GM19239 (cell line): ENCODE measurements at places on chromosomes 3 and 15.
A peak's percentile ranks its signal among the peaks of the same experiment; 100 is the strongest.

GRCh38 chr3:194682694-194683310 lies 2.9 kb upstream of the FAM43A start:
- no peak for DNase-seq

DNA sequence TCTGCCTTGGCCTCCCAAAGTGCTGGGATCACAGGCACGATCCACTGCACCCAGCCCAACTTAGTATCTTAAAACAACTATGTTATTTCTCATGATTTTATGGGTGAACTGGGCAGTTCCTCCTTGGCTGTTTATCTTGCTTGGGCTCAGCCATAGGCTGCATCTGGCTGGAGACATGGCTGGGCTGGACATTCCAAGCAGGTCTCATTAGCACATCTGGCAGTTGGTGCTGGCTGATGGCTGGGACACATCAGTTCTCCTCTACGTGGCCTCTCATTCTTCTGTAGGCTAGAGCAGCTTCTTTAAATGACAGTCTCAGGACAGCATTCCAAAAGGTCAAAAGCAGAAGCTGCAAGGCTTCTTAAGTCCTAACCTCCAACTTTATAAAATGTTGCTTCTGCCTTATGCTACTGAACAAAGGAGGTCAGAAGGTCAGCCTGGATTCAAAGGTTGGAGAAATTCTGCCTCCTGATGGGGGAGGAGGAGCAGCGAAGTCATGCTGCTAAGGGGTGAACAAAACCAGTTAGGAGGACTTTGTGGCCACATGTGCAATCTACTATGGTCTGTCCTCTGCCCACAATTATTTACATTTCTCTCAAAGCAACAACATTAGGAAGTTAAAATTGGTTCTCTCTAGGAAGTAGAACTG lies 144.0 kb downstream of the AQP9 start:
- no peak for DNase-seq

DNA sequence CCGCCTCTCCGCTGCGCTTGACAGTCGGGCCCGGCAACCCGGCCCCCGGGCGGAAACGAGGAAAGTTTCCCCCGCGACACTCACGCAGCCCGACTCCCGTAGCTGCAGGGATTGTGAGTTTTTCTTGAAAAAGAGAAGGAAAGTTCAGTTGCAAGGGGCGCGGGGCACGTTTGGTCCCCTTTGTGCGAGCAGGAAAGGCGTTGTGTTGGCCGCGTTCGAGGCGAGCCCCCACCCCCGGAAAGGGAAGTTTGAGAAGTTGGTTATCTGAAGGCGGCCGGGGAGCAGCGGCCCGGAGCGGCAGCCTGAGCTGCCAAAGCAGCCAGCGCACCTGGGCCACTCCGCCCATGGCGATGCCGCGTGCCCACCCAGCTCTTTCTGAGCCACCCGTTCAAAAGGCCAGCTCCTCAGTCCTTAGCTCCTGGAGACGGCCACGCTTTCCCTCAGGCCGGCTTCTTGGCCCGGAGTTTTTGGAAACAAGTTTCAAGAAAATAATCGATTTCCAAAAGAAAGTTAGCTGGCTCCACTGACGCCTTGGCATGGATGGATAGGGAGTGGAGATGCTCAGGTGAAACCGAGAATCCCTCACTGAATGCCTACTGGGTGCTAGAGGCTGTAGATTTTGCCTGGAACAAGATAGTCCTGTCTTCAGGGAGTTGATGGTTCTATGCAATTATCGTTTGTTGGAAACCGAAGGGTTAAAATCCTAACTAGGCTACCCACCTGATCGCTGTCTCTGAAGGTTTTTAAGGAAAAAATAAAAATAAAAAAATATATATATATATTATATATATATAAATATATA lies 832 bp downstream of the TGFBR2 start:
- DNase-seq: peak; percentile 5

GRCh38 chr15:58355382-58355971 lies 76.3 kb upstream of the LIPC start:
- no peak for DNase-seq

GRCh38 chr15:60471314-60471713 lies 7.6 kb downstream of the ICE2 start:
- DNase-seq: no peak

DNA sequence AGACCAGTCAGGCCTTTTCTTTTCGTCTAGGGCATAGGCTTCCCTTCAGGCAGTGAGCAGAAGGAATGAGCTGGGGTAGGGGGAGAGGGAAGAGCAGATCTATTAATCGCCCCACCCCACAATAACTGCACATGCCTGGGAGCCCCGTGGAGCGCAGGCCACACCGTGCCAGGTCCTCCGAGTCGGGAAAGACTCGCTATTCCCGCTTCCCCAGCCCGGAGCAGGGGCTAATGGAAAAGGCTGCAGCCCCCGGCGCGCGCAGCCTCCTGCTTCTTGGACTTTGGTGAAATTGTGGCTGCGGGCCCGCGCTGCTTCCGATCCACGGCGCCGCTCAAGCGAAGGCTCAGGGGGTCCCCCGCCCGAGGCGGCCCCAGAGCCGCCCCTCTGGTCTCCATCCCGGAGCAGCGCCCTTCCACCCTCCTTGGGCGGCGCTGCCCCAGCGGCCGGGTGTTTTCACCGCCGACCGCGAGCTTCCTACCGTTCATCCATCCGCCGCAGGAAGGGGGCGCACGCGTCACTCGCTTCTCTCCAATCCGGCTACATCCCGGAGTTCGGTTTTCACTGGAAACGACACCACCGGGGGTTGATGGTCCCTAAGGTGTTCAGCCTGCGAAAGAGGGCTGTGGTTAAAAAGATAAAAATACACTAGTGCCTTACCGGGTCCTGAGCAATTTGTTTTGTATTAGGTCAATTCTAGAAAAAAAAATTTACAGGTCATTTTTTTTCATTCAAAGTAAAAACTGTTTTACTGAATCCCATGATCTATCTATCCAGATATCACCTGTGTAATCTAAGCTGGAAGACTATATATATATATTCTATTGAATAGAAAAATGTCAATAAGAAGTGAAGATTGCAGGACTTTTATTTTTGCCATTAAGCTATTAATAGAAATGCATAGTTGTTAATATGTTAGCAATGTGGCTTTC lies 4.4 kb upstream of the SYNM start:
- DNase-seq: peak; percentile 43

DNA sequence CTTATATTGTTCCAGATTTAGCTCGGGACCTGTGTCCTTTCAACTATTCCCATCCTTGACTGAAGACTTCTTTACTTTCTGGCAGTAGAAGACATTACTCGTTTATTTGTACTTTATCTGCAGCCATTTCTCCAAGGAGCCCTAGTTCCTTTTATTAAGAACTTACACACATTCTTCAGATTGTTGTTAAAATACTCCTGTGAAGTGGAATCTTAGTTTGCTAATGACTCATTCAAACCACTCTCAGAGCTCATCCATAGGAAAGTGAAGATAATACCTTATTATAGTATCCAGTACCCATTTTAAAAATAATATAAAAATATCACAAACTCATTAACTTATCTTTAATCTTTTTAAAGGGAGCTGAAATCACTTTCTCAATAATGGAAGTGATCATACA lies 63.5 kb downstream of the C3orf70 start:
- no peak for DNase-seq

DNA sequence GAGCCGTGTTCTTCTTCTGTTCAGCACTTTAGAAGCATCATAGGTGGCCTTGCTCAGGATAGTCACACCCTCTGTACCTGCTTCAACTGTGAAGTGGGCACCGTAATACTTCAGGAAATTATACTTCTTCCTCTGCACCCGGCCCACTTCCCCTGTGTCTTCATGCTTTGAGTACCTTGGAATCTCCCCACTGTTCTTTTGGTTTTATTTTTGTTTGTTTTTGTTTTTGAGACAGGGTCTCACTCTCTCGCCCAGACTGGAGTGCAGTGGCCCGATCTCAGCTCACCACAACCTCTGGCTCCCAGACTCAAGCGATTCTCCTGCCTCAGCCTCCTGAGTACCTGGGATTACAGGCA lies 1.7 kb downstream of the P2RY14 start:
- DNase-seq: no peak

- DNase-seq: no peak
Measured at GRCh38 chr3:120673116-120673515, 8.9 kb downstream of the HGD start.

DNA sequence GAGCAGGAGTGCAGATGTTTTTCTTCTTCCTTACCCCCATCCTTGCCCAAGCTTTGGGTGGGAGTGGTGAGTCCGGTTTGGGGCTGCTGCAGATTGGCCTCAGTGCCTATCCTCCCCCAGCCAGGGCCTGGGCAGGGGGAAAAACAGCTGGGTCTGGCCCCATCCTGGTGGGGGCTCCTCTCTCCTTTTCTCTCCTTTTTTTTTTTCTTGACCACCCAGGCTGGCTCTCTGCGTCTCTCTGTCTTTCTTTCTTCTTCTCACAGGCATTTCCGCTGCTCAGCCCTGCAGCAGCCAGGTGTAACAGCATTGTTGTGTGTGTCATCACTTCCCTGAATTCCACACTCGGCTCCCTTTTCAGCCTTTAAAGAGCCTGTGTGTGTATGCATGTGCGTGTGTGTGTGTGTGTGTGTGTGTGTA lies 2.0 kb downstream of the FOXL2NB start:
- no peak for DNase-seq

DNA sequence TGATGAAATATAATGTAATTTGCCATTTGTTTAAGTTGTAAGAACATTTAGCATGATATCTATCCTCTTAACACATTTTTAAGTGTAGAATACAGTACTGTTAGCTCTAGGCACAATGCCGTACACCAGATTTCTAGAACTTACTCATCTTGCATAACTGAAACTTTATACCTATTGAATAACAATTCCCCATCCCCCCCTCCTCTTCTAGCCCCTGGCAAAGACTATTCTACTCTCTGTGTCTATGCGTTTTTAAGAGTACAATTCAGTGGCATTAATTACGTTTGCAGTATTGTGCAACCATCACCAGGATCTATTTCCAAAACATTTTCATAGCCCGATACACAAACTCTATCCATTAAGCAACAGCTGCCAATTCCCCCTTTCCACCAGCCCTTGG lies 261.7 kb downstream of the PLOD2 start:
- no peak for DNase-seq

DNA sequence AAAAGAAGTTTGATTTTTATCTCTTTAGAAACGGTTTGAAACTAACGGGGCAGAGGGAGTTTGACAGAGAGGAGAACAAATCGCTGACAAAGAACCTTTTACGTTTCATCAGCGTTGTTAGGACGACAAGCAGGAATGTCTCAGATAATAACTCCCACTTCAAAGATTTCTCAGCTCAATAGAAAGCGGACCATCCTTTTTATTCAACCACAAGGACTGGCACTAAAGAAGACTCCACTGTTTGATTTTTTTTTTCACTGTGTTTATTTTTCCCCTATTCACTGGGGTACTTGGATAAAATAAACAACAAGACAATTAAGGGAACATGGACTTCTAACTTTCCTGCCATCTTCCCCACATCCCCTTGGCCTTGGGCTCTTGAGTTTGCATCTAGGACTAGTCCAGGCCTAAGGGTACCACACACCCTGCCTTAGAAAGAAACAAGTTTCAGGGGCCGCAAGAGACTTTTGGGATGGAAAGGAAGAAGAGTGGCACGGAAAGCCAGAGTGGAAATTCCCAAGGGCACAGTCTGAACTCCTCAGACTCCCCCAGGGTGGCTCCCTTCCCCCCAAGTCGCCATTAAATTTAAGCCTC lies 19.0 kb downstream of the ZIC4 start:
- DNase-seq: no peak

DNA sequence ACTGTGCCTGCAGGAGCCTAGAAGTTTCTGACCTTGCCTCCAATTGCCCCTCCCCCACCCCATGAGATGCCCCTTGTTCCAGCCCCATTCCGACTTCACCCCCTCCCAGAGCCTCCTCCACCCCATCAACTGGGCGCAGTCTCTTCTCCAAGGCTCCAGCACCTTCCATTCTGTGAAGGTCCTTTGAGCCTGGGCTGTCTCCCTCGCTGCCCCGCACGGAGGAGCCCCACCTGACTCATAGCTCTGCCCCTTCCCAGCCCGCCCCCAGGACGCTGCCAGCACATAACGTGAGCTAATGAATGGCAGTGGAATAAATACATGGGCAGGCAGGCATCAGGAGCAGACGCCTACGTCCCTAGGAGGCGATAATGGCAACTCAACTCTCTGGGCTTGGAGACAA lies 113.1 kb downstream of the NUP210 start:
- no peak for DNase-seq

DNA sequence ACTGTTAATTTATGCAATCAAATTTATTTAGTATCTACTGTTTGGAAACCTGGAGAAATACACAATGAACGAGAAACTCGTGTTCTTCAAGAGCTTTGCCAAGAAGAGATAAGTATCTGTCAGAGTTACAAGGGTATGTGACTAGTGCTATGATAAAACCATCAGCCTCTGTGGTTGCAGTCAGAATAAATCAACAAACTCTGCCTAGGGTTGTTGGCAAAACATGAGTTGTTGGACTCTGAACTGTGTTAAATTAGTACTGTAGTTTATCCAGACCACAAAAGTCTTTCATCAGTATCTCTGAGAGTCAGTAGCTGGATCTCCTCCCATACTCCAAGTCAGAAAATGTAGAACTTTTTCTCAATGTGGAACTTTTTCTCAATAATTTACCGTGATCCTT lies 918.4 kb downstream of the NAALADL2 start:
- DNase-seq: no peak

- DNase-seq: no peak
Measured at GRCh38 chr3:116350119-116350733, 95.1 kb downstream of the LSAMP start.

GRCh38 chr15:43229977-43230376 lies 9.2 kb upstream of the EPB42 start:
- DNase-seq: no peak

GRCh38 chr3:194384569-194385001 lies 14.5 kb downstream of the GP5 start:
- DNase-seq: no peak

GRCh38 chr3:65545429-65545828 lies 493.3 kb downstream of the MAGI1 start:
- no peak for DNase-seq

GRCh38 chr3:50411229-50411628 lies 51.9 kb upstream of the TMEM115 start:
- DNase-seq: no peak

GRCh38 chr3:136819392-136819730 lies 435 bp downstream of the SLC35G2 start:
- DNase-seq: no peak

- DNase-seq: no peak
Measured at GRCh38 chr15:64667736-64668161, 107.6 kb downstream of the RBPMS2 start.

GRCh38 chr3:46825450-46825849 lies 37.8 kb downstream of the MYL3 start:
- DNase-seq: no peak

GRCh38 chr3:192570821-192571791 lies 156.2 kb downstream of the FGF12 start:
- no peak for DNase-seq

- peak; percentile 15 for DNase-seq
Measured at GRCh38 chr3:33658991-33659848, 58.8 kb downstream of the CLASP2 start.

GRCh38 chr3:15610082-15610759 lies 8.7 kb downstream of the BTD start:
- no peak for DNase-seq

- DNase-seq: no peak
Measured at GRCh38 chr3:20322085-20322484, 136.1 kb upstream of the SGO1 start.
